ENCODE measurements at places on chromosomes 1 and 21.

- no peak for DNase-seq
Measured at GRCh38 chr1:168498956-168499687, 44.7 kb downstream of the XCL2 start.

- DNase-seq, result no peak
Measured at GRCh38 chr1:35186239-35186638, 6.7 kb downstream of the SFPQ start.

- no peak for DNase-seq
Measured at GRCh38 chr1:45410850-45411509, 70.7 kb upstream of the MUTYH start.

- DNase-seq, result no peak
Measured at GRCh38 chr1:240527086-240527485, 84.9 kb downstream of the GREM2 start.

DNA sequence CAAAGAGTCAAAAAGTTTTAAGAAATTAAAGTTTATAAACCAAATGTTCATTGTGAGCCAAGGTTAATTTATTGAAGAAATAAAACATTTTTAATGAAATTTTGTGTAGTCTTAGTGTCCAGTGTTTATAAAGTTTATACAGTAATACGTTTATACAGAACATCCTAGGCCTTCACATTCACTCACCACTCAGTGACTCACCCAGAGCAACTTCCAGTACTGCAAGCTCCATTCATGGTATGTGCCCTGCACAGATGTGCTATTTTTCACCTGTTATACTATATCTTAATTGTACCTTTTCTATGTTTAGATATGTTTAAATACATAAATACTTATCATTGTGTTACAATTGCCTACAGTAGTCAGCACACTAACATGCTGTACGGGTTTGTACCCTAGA lies 33.6 kb downstream of the TYW3 start:
- no peak for DNase-seq

DNA sequence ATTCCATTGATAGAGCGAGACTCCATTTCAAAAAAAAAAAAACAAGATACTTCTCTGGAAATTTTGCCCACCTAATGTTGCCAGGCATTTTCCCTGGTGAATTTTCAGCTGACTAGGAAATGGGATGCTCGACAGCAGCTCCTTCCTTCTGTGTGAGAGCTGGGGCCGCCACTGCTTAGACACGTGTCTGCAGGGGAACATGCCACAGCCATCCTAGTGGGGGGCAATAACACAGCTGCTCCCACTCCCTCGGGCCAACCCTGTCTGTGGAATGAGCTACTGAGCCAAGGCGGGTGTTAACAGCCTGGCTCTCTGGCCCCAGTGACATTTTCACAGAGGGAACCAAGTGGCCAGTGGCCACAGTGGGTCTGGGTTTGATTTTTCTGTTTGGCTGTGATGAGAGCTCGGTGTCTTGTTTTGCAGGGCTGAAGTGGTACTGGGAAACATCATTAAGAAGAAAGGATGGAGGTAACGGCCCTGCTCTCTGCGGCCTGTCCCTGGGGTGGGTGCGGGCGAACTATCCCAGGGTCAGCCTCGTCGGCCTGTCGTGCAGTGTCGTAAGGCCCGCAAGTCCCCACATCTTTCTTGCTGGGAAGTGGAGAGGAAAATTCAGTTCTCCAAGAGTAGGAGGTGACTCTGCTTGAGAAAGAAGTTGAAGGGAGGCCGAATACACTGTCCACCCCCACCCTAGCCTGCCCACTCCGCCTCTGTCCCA lies 39.2 kb downstream of the KCNAB2 start:
- no peak for DNase-seq

- no peak for DNase-seq
Measured at GRCh38 chr1:30762152-30762929, 4.8 kb upstream of the LAPTM5 start.

DNA sequence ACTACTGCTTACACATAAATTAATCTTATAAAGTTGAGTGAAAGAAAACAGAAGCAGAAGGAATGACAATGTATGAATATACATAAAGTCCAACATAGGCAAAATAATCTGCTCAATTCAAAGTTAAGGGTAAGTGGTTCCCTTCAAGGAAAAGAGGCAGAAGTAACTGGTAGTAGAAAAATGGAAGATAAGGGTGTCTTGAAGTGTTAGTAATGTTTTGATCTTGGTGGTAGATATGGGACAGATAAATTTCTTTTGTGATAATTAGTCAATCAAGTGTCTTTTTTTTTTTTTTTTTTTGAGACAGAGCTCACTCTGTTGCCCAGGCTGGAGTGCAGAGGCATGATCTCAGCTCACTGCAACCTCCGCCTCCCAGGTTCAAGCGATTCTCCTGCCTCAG lies 12.7 kb downstream of the USP48 start:
- DNase-seq, result no peak

DNA sequence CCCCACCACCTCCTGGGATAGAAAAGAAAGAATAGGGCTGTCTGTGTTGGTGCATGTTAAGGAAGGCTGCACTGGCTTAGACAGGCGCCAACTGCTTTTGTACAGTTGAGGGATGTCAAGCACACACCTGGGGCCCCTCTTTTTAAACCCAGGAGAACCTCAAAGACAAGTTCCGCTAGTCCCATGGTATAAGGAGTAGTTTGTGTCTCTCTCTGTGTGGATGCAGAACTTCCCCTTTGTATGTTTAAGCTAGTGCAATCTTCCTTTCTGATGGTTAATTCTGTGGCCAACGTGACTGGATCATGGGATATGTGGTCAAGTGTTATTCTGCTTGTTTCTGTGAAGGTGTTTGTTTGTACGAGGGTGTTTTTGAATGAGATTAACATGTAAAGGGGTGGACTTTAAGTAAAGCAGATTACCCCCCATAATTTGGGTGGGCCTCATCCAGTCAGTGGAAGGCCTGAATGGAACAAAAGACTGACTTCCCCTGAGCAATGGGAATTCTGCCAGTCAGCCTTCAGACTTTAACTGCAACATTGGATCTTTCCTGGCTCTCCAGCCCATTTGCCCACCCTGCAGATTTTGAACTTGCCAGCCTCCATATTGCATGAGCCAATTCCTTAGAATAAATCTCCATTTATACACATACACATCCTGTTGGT lies 9.5 kb upstream of the DUSP10 start:
- DNase-seq, result no peak

DNA sequence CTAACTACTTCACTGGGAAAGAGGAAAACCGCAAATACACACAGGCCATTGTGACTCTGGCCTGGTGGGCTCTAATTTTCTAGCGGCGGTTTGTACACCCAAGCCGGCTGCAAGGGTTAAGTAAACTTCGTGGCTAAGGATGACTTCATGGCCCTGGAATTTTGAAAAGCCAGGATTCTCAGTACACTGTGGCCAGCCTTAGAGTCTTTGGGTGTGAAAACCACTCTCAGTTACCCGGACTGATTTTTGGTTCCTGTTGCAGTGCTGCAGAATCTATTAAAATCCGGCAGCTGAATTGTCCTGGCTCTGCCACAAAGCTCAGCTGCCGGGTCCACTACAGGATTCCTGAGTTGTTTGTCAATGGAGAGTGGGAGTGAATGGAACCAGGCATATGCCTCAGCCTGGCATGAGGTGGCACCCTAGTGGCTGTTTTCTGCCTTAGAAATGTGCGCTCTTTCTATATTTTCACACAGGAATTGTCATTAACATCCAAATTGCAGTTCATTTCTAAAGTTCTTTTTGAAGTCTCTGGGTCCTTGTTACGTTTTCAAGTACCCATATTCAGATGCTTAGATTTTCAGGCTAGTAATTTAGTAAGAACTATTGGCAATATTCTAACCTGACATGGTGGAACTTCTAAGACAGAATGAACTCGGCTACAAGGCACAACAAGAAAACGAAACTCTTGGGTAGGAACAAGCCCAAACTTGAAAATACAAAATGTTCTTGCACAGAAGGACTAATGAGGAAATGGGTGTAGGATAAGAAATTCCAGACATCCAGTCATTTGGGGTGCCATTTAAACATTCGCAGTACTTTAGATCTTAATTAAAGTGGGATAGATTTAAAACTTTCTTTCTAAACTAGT lies 255.9 kb downstream of the NFIA start:
- no peak for DNase-seq

GRCh38 chr21:35426469-35426868 lies 377.4 kb upstream of the RUNX1 start:
- no peak for DNase-seq

DNA sequence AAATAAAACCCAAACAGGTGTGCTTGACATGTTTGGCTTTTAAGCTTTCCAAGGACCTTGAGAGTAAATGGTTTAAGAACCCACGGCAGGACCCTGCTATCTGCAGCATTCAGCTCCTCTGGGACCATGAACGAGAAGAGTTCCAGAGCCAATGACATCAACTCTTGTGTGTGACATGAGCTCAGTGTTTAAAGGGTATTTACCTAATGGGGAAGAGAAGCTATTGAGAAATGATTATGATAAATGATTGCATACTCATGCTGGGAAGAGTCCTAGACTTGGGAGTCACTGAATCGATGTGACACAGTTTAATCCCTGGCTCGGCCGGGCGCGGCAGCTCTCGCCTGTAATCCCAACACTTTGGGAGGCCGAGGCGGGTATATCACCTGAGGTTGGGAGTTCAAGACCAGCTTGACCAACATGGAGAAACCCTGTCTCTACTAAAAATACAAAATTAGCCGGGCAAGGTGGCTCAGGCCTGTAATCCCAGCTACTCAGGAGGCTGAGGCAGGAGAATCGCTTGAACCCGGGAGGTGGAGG lies 55.4 kb downstream of the KANK4 start:
- no peak for DNase-seq

GRCh38 chr1:17892851-17893250 lies 137.7 kb downstream of the ACTL8 start:
- DNase-seq, result no peak

DNA sequence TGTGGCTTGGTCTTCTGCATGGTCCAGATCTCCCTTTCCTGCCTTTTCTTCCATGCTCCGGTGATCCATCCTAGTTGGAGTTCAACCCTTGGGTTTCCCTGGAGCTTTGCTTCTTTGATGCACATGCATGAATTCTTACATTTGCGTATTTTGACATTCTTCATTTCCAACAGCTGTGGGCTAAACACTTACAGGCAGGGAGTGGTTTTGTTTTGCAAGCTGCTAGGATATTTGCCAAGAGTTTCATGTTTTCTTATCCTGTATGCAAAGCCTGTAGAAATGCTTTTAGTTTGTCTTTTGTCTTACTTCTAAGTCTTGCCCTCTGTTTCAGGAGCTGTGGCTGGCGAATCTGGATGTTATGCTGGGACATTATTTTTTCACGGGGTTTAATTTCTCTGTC lies 90.3 kb upstream of the PAXBP1 start:
- no peak for DNase-seq

GRCh38 chr1:68320349-68320748 lies 88.0 kb upstream of the WLS start:
- DNase-seq, result no peak

GRCh38 chr21:34887725-34888568 lies 161.2 kb downstream of the RUNX1 start:
- DNase-seq, result peak; percentile 66

GRCh38 chr1:204503122-204503912 lies 8.7 kb upstream of the PIK3C2B start:
- no peak for DNase-seq

GRCh38 chr1:162687870-162688269 lies 55.6 kb downstream of the DDR2 start:
- DNase-seq, result no peak

GRCh38 chr1:226351709-226352108 lies 42.7 kb upstream of the LIN9 start:
- no peak for DNase-seq

- no peak for DNase-seq
Measured at GRCh38 chr1:206510371-206510770, 3.0 kb downstream of the RASSF5 start.

GRCh38 chr1:35854989-35855700 lies 27.9 kb upstream of the AGO1 start:
- DNase-seq, result no peak

GRCh38 chr1:56934430-56935060 lies 31.3 kb downstream of the C8B start:
- no peak for DNase-seq

DNA sequence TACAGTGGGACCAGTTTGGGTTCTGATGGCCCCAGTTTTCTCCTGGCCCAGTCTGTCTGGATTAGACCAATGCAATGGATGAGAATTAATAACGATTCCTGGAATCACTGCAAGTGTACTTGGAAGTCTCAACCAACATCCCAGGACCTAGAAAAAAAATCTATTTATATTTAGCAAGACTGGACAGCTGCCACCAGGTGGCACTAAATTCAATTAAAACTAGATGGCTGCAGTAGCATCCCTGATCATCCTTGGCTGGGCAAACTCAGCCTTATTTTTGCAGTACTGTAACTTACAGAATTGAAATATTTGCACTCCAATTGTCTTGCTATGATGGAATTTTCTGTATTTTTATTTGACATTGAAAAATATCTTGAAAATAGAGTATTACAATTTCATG lies 165.7 kb downstream of the NCAM2 start:
- no peak for DNase-seq

- no peak for DNase-seq
Measured at GRCh38 chr1:63807046-63807445, 33.2 kb downstream of the ROR1 start.

DNA sequence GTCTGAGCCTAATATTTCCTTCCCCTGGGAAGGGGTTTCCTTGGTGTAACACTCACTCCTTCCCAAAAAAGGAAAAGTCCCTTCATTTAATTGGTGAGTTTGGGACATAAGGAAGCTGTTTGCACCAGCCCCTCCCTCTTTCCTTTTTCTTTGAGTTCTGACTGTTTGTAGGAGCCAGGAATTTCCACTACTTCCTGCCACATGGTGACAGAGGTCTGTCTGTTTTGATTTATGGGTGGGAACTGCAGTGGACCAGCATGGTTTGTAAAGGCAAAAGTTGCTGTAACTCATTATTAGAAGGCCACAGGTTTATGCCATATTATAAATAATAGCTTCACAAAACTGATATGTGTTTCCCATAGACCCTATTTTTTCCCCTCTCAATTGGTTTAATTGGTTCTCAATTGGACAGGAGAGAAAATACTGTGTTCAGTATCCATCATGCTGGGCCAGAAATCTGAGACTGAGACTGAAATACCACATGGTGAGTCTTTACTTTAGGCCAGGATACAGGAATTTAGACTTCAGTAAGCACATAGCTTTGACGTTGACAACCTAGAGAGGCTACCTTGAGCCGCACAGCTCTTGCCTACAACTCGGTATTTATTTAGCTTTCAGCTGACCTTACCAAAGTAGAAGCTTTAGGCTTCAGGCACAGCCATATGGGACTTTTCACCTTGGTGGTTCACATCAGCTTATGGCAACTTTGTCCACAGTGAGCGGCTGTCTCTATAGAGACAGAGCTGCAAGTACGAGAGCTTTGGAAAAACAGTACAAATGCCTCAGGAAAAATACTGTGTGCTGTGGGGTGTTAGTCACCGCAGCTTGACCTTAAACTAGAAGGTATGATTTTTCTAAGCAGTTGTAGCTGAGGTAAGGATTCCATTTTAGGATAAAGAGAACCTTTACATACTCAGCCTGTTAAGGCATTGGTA lies 40.0 kb upstream of the RGS7 start:
- no peak for DNase-seq

Data from stimulated activated CD8-positive, alpha-beta memory T cell treated with anti-CD3 and anti-CD28 coated beads, Interleukin-4, amount 100 ng/mL, for 1 hour (primary cell).